ENCODE measurements at places on chromosomes 7 and 10.

DNA sequence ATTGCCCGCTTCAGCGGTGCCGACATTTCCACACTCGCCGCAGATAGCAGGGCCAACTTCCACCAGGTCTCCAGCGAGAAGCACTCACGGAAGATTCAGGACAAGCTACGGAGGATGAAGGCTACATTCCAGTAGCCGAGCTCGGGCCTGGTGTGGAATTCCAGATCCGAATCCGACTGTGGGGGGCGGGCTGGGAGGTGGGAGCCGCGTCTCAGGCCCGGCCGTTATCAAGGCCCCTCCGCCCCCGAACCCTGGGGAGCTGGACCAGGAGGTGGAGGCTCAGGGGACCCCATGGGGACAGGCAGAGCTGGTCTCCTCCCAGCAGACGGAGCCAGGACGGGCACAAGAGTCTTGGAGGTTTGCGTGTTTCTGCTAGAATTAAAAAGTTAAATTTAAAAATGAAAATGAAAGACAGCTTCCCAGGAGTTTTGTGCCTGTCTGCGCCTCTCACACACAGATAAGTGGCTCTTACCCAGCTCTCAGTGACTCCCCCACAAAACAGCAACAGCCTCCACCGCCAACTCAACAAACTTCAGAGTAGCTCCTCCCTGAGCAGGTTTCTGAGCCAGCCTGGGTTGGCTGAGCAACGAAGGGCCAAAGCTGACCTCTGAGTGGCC, 5.2 kb upstream of the UTF1 start:
- H3K36me3 ChIP-seq = no peaks in the 10 kb centered on the region
- no peak overlapping the region for H3K4me3 ChIP-seq
- peaks cover 19% of the 10 kb centered on the region for H3K4me1 ChIP-seq
- H3K27me3 ChIP-seq = peaks cover 45% of the 10 kb centered on the region

DNA sequence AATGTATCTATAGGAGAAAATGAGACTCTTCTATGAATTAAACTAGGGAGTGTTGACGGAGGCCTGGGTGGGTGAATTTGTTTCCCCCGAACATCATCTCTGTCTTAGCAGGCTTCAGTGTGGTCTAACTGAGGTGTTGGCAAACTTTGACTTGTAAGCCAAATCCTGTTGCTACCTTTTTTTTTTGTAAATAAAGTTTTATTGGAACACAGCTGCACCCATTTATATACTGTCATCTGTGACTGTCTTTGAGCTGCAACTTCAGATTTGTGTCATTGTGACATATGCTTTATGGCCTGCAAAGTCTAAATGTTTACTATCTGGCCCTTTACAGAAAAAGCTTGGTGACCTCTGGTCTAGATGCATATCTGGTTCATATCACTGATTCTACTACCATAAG, 455.9 kb downstream of the LRMDA start:
- no peaks in the 10 kb centered on the region for H3K4me1 ChIP-seq
- H3K27ac ChIP-seq = no peak overlapping the region
- peaks cover 6% of the 10 kb centered on the region for H3K27me3 ChIP-seq
- no peak for DNase-seq
- H3K4me3 ChIP-seq = no peak overlapping the region

- H3K27ac ChIP-seq = peak overlapping the region; percentile 27
- no peak overlapping the region for H3K4me3 ChIP-seq
- H3K4me1 ChIP-seq = peaks cover 25% of the 10 kb centered on the region
- H3K27me3 ChIP-seq = no peaks in the 10 kb centered on the region
- H3K36me3 ChIP-seq = peaks cover 4% of the 10 kb centered on the region
Measured at GRCh38 chr10:63143987-63144386, 10.9 kb downstream of the NRBF2 start.

DNA sequence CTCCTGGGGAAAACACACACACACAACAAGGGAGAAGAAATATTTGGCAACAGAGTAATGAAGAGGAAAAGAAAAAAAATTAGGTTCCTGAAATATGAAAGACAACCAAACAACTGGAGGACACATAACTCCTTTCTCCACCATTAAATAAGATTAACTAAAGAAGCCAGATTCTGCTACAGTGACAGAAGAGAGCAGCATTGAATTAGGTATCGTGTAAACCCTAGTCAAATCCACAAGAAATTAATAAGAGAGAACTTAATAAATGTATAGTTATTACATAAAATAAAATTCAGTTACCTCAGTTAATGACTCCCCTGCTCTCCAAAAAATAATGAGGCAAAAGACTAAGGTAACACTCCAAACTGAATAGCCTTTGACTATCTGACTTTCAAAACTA, 306.7 kb downstream of the CRPPA start:
- no peak for DNase-seq
- no peaks in the 10 kb centered on the region for H3K4me1 ChIP-seq
- H3K27me3 ChIP-seq = no peaks in the 10 kb centered on the region
- peaks cover 3% of the 10 kb centered on the region for H3K36me3 ChIP-seq
- no peak overlapping the region for H3K4me3 ChIP-seq
- H3K27ac ChIP-seq = no peak overlapping the region

DNA sequence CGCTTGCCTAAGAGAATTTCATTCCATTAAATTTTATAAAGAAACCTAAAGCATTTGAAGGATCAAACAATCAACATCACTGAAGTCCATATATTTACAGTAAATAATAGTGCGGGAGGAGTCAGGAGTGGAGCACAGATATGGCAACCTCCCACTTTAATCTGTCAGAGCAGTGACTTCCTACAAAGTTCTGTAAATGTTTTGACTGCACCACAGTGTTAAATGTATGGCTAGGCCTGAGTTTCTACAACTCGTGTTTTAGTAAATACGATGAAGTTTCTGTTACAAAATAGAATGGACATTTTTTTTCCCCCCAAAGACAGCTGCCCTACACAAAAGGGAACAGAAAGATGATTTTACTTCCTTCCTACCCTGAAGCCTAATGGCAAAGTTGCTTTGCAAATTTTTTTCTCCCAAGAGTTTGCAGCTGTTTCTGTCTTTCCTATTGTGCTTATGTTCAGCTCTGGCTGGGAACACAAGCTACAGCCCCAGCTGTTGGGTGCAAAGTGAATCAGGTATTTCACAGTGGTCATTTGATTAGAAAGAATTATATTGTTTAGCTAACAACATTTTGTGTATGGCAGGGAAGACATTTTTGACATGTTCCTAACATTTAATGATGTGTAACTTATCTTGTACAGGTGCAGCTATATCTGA, 62.1 kb downstream of the MET start:
- no peak overlapping the region for H3K4me3 ChIP-seq
- H3K27ac ChIP-seq = no peak overlapping the region
- DNase-seq = no peak
- H3K36me3 ChIP-seq = no peaks in the 10 kb centered on the region

DNA sequence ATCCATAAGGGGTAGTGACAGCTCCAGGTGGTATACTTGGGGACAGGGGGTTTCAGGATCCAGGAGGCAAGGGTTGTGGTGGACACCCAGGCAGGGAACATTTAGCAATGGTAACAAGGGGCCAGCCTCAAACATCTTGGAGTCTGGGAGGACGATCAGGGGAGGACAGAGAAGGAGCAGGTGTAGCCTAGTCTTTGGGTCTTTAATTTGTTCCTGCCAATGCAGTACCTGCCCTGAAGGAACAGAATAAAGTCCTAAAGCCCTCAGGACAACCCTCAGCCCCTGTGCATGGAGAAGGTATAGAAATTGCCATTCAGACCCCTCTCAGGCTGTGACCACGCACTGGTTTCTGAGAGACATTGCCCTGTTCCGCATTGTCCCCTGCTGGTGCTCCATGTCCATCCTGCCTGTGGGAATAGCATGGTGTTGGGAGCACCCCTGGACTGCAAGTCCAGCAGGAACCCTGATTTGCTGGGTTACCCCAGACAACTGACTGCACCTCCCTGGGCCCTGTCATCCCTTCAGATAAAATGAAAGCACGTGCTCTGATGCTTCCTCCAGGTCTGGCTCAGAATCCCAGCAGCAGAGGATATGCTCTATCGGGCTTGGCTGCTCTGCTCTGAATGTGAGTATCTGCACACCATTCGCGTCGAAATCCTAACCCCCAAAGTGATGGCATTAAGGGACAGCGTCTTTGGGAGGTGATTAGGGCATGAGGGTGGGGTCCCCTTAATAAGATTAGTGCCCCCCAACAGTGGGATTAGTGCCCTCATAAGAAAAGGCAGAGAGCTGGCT, 24.2 kb downstream of the DDC start:
- no peak overlapping the region for H3K4me3 ChIP-seq
- DNase-seq = no peak
- no peaks in the 10 kb centered on the region for H3K36me3 ChIP-seq
- H3K4me1 ChIP-seq = no peaks in the 10 kb centered on the region
- H3K27me3 ChIP-seq = peaks cover 22% of the 10 kb centered on the region

DNA sequence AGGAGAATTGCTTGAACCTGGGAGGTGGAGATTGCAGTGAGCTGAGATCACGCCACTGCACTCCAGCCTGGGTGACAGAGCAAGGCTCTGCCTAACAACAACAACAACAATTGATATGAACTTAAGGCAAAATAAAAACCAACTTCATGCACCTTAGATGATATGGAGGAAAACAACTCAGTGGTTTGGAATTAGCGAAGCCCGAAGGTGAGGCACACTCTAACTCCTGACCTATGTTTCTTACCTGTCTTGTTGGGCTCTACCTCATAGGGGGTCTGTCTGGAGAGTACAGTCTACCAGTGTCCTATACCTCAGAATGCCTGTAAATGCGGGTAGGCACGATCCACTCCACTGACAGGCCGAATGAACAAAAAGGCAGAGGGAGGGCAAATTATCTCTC, 24.3 kb upstream of the COBL start:
- no peaks in the 10 kb centered on the region for H3K4me1 ChIP-seq
- H3K36me3 ChIP-seq = no peaks in the 10 kb centered on the region
- H3K27ac ChIP-seq = no peak overlapping the region

- H3K4me3 ChIP-seq = no peak overlapping the region
- H3K36me3 ChIP-seq = no peaks in the 10 kb centered on the region
- H3K27ac ChIP-seq = no peak overlapping the region
- peaks cover 26% of the 10 kb centered on the region for H3K27me3 ChIP-seq
Measured at GRCh38 chr10:27680691-27681605, 64.7 kb downstream of the MKX start.

- no peak for DNase-seq
- H3K36me3 ChIP-seq = no peaks in the 10 kb centered on the region
- no peak overlapping the region for H3K4me3 ChIP-seq
- H3K27ac ChIP-seq = no peak overlapping the region
- H3K4me1 ChIP-seq = no peaks in the 10 kb centered on the region
Measured at GRCh38 chr7:71723859-71724258, 591.9 kb downstream of the GALNT17 start.

DNA sequence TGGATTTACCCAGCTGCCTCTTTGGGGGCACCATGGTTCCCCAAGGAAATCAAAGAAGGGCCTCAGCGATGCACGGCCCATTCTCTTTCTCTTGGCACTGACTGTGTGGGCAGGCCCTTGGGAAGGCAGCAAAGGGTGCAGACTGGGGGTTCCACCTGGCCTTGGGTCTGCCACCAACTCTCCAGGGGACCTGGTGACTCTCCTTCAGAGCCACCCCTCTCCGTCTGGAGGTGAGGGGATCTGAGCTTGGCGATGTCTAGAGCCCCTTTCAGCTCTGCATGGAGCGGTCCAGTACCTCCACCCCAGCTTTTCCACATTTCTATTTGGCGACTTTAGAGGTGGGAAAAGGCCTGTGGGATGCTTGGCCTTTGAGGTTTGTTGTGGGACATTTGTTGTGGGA, 69.1 kb downstream of the C10orf120 start:
- no peaks in the 10 kb centered on the region for H3K36me3 ChIP-seq
- no peak overlapping the region for H3K27ac ChIP-seq
- DNase-seq = no peak
- no peak overlapping the region for H3K4me3 ChIP-seq
- peaks cover 12% of the 10 kb centered on the region for H3K27me3 ChIP-seq
- no peaks in the 10 kb centered on the region for H3K4me1 ChIP-seq

- H3K4me3 ChIP-seq = no peak overlapping the region
- no peaks in the 10 kb centered on the region for H3K36me3 ChIP-seq
- H3K27me3 ChIP-seq = no peaks in the 10 kb centered on the region
- H3K27ac ChIP-seq = no peak overlapping the region
Measured at GRCh38 chr7:70539205-70539604, 592.7 kb upstream of the GALNT17 start.

- peaks cover 16% of the 10 kb centered on the region for H3K4me1 ChIP-seq
- H3K27me3 ChIP-seq = no peaks in the 10 kb centered on the region
- no peak for DNase-seq
Measured at GRCh38 chr10:69419096-69419743, 2.5 kb upstream of the TACR2 start.
